NK-92 treated with Interleukin-12 subunit alpha and Interleukin-12 subunit beta, amount 100 ng/mL, for 24 hours (cell line): ENCODE measurements at places on chromosomes 7 and 10.

- no peak for DNase-seq
These were observed 97.1 kb downstream of the GALNT11 start for GRCh38 chr7:152122540-152122939.

GRCh38 chr7:132758986-132759385 lies 182.7 kb upstream of the PLXNA4 start:
- DNase-seq = no peak

DNA sequence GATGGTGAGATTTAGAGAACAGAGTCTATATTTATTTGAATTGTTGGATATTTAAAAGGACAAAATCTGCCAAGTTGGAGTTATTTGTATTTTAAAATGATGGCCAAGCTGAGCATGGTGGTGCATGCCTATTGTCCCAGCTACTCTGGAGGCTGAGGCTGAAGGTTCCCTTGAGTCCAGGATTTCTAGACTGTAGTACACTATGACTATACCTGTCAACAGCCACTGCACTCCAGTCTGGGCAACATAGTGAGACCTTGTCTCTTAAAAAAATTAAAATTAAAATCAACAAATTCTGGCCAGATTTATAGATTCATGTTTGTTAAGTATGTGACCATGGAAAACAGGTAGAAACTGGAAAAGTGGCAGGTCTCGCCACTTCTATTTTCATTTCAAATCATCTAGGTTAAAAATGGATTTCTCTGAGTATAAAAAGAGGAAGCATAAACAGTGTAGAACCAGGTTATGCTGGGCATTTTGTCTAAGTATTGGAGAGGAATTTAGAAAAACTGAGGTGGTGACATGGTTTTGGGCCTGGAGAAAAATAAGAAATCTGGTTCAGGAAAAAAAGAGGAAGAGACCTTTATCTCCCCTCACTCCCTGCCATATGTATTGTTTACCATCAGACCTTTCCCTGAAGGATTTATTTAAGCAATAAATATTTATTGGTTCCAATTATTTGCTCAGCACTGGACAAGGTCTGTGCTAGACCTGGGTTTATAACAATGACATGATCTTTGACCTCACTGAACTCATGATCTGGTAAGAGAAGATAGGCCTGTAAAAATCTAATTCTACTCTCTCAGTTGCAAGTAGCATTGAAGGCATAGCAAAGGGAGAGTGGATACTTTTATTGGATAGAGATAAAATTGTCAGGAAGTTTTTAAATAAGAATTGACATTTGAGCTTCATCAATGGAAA lies 134.2 kb downstream of the TSPAN12 start:
- no peak for DNase-seq

DNA sequence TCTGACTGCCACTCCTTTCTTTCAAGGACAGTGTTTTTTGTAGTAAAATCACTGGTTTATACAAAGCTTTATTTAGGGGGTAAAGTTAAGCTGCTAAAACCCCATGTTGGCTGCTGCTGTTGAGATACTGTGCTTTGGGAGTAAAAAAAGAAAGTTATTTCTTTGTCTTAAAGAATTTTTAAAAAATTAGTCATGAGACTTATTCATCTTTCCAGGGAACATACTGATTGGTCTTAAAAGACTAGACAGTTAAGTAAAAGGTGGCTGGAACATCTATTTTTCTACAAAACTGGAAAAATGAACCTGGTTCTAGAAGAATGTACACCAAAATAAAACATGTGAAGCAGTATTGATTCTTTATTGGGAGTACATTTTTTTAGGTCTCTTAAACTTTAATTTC lies 20.6 kb downstream of the BBIP1 start:
- no peak for DNase-seq

- DNase-seq = no peak
These were observed 15.4 kb upstream of the CDK6 start for GRCh38 chr7:92851732-92852131.

- DNase-seq = no peak
These were observed 236.3 kb upstream of the CTBP2 start for GRCh38 chr10:125396676-125397075.

- no peak for DNase-seq
These were observed 83.1 kb upstream of the IGFBP3 start for GRCh38 chr7:46003896-46004875.

DNA sequence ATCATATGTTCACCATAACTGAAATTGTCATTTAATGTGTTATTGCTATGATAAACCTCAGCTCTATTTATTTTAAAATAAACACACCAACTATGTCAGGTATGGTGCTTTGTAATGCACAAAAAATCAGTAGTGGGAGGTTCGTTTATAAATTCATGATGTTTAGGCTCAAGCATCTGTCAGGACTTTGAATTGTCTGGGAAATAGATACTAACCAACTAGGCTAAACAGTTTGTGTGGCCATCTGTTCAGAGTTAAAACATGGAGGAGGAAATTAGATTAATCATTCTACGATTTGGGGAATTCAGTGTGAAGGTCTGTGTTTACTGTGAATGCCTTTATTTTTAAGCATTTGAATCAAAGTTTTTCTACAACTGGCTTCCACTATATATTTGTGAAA lies 212.6 kb upstream of the FZD8 start:
- DNase-seq = no peak

DNA sequence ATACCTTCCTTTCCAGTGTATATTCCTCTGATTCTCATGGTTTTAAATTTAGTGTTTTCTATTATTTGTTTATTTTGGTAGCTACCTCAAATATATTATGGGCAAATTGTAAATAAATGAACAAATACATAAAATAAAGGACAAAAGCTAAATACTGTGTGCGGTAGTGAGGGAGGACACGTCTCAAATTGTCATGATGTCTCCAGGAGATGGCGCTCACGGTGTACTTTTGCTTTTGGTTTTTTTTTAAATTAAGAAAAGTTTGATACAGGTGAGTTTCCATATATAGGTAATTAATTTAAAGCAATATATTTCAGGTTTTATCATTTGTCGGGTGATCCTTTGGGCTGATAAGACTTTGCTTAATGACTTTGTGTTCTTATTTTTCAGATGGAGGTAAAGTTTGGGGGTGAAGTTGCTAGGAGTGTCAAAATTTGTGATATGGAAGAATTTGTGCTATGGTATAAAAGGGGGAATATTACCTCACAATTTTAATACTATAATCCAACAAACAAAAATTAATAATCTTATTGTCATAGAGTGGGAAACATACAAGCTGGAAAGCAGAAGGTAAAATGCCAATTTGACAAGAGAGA lies 68.4 kb upstream of the TMEM229A start:
- no peak for DNase-seq

DNA sequence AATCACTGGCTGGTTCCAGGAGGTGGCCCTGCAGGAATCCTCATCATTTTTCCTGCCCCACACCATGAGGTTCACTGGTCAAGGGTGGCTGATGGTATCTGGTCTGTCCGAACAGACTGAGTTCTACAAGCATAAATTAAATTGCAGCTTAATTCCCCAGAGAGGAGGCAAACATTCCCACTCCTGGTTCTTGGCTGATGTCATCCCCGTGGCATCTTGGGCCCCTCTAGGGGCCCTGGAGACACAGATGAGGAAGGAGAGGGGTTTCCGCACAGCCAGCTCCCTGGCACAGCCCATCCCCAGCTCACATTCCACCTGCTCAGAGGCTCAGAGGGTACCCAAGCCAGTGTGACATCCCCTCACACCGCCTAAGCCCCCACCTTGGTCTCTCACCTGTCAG lies 5.3 kb upstream of the KLRG2 start:
- DNase-seq = no peak

DNA sequence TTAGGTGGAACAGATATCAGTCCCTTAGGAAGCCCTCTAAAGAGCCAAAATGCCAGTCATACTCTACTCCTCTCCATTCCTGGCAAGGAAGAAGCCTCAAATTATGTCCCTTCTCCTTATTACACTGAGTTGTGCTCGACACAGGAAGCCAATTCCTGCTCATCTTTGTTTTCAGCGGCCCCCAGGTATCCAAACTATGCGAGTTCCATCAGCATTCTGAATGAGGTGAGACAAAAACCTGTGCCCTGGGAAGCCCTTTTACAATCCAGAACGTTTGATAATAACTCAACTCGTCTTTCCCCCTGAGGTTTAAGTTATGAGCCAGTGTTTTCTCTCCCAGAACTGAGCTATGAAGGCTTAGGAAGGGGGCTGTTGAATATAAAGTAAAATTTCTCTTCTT lies 580.5 kb downstream of the NXPH1 start:
- DNase-seq = no peak

GRCh38 chr10:115969591-115969990 lies 303.4 kb downstream of the GFRA1 start:
- no peak for DNase-seq

GRCh38 chr10:25018703-25019102 lies 2.3 kb downstream of the THNSL1 start:
- no peak for DNase-seq

GRCh38 chr7:98312201-98312600 lies 30.7 kb downstream of the BRI3 start:
- DNase-seq = no peak

DNA sequence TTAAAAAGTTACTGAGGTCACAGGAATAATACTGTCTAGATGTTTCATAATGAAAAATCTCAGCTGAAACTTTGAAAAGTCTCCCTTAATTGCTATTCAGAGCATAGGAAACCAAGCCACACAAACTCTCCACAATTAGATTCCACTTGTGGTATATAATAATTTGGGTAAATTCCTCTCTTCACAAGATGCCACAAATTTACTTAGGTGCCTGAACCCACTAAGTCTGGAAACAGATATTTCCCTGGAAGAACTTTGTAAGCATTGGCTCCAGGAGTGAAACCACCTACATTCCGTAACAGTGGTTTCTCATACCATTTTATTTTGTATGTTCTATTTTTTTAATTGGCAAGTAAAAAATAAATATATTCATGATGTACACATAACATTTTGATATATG lies 493.4 kb downstream of the SEMA3D start:
- no peak for DNase-seq

DNA sequence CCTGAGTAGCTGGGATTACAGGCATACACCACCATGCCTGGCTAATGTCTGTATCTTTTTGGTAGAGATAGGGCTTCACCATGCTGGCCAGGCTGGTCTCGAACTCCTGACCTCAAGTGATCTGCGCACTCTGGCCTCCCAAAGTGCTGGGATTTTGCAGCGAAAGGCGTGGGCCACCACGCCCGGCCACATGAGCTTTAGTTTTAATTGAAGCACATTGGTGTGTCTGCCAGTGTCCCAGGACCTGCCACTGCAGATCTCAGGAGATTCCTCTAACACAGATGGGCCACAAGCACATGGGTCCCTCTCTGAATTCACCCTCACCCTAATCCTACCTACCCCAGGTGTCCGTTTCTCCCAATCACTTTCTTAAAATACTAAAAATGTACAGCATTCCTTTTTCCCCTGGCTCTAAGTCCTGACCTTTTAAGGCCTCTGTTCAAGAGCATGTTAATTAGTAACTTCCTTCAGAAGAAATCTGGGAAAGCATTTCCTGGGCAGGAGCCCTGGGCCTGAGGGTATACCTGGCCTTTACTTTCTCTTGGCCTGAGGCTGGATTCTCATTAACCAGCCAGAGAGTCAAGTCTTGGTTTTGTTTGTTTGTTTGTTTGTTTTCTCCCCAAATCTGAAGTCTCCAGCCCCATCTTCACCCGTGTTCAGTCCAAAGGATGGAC lies 82.6 kb downstream of the PRPF18 start:
- no peak for DNase-seq

GRCh38 chr10:3196482-3196881 lies 23.9 kb upstream of the PITRM1 start:
- DNase-seq = no peak

DNA sequence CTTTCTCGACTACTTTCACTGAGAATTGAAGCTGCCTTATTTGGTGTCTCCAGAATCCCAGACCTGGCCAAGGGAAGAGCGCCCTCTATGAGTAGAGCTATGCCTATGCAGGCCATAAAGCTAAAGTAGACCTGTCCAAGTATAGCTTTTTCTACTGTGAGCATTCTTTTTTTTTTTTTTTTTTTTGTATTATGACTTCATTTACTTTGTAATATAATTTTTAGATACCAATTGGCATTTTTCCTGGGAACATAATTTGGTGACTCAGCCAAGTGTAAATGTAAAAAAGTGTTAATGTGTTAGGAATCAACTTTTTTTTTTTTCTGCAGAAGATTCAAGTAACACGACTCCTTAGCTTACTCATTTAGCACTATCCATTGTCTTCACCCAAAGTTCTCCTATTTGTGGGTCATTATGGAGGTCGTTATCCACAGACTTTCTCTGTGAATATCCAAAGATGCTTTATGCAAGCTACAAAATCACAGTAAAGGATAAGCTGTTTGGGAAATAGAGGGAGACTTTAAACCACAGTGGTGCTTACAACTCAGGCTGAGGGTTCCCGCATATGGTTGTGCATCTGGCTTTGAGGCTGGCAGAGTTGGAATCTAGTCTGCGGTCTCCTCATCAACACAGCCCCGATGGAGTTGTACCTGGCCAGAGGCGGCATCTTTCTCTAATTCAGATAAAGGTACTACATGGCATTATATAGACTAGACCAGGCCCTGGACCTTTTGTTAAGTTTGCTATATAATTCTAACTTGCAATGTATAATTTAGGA lies 1040.2 kb upstream of the SORCS1 start:
- no peak for DNase-seq

DNA sequence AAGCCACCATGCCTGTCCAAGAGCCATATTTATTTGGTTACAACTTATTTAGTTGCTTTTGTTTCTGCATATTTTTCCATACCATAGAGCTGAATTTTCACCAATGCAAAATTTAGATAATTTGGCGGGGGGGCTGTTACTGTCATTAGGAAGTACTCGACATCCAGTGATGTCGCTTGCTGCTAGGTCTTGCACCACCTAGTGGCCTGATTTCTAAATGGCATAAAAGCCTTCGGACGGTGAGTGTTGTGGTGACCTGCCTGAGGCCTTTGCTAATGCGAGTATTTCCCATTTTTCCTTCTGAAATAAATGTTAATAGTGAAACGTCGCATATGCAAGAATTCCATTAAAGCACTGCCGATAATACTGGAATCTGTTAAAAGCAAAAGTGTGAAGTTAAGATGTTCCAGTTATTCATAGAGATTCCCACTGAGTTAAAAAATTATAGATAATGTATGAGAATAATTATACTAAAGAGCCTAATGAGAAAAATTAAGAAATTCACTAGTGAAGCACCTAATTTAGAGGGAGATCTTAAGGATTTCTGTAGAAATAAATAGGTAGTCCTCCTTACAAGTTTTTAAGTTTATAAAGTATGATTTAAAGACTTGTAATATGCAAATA lies 86.1 kb upstream of the DNAJB6 start:
- DNase-seq = peak; percentile 12
